ENCODE measurements at places on chromosomes 12 and 14. TPM values are rescaled to one million over a fixed set of nuclear protein-coding genes. Genes with fewer than 3 reads are reported as not detected.

- DNase-seq = no peak
Observed at GRCh38 chr12:102917026-102917787, at the start of gene PAH. TSS of gene PAH (minus strand) at chr12:102917244. CDS start at chr12:102917130, 114 bp downstream.

Gene MPHOSPH9
- total RNA-seq = 61.3 TPM

Gene CEP128
- 10.0 TPM for total RNA-seq

DNA sequence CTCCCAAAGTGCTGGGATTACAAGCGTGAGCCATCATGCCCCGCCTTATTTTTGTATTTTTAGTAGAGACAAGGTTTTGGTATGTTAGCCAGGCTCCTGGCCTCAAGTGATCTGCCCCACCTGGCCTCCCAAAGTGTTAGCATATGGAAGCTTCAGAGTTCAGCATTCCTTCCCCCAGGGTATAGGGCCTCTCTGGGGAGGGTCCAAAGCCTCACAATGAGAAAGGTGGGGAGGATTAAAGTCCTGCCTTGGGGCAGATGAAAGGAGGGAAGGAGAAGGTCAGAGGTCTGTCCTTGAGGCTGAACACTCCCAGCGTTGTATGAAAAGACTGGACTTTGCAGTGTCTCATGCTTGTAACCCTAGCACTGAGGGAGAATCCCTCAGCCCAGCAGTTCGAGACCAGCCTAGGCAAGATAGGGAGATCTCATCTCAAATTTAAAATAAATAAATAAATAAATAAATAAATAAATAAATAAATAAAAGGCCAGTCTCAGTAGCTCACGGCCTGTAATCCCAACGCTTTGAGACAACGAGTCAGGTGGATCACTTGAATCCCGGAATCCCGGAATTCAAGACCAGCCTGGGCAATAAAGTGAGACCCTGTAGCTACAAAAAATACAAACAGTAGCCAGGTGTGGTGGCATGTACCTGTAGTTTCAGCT lies 22.0 kb upstream of the RCOR1 start:
- DNase-seq = no peak

DNA sequence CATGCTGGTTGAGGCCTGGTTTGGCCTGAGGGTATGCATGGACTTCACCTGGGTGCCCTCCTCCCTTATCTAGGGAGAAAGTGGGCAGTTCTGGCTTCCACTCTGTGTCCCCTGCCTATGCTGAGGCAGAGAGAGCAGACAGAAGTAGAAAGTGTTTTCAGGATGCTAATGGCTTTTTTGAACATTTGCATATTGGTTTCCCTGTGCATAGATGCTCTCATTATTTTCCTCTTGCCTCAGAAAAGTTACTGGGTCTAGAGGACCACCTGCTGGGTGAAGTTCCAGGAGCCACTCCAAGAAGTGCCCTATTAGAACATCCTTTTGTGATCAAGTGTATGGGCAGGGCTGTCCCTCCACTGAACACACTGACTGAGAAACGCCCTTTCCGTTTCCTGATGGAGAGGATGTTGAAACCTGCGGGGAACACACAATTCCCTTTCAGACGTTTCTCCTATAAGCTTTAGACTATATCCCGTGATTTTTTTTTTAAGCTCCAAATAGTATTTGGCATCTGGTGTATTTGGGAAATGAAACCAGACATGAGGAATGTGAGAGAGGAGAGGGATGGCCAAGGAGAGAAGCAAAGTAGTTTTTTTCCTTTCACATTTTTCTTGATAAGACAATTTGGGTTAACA lies 66.6 kb downstream of the DAAM1 start:
- DNase-seq = peak; percentile 85

DNA sequence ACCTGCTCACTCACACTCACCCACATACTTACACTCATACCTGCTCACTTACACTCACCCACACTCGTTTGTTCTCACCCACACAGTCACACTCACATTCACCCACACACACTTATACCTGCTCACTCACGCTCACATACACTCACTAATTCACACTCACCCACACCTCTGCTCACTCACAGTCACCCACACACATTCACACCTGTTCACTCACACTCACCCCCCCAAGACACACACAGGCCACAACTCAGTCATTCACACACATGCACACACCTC lies 436.2 kb downstream of the BCL11B start:
- DNase-seq = no peak

GRCh38 chr12:38417101-38417500 lies 100.5 kb downstream of the ALG10B start:
- no peak for DNase-seq

DNA sequence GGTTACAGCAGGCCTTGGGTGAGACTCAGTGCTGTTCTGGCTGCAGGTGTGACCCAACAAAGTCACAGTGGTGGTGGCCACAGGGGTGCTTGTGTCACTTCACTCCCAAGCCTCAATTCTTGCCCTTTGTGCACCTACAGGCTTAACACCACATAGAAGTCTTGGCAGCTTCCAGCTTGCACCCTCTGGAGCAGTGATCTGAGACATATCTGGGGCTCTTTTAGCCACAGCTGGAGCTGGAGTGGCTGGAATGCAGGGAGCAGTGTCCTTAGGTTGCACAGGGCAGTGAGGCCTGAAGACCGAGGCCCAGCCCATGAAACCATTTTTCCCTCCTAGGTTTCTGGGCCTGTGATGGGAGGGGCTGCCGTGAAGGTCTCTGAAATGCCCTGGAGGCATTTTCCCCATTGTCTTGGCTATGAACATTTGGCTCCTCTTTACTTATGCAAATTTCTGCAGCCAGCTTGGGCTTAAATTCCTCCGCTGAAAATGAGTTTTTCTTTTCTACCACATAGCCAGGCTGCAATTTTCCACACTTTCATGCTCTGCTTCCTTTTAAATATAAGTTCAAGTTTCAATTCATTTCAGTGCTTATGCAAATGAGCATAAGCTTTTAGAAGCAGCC lies 37.7 kb downstream of the ADAM21 start:
- DNase-seq = no peak

DNA sequence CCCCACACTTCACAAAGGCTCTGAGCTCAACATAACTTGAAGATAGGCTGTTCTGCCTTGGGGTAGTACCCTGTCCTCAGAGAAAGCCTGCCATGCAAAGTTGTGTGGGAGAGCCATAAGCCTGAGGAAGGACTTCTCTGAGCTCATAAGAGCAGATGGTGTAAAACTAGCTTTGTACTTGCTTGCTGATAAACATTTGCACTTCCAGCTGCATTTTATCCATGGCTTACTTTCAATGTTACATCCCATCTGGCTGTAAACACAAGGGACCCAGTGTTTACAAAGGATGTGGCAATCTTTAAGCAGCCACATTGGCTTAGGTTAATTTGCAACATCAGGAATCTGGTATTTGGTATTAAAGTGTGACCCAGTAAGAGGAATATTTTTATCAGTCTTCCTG lies 258.1 kb downstream of the IPO8 start:
- DNase-seq = peak; percentile 96

- DNase-seq = no peak
Observed at GRCh38 chr12:131711551-131712205, 788 bp downstream of the SFSWAP start.

Gene AICDA
- not detected for total RNA-seq

GRCh38 chr12:45102818-45103217 lies 51.9 kb upstream of the DBX2 start:
- no peak for DNase-seq

- no peak for DNase-seq
Observed at GRCh38 chr12:95116773-95117172, 43.4 kb upstream of the NR2C1 start.

Gene BLTP3B
- 46.1 TPM for total RNA-seq

DNA sequence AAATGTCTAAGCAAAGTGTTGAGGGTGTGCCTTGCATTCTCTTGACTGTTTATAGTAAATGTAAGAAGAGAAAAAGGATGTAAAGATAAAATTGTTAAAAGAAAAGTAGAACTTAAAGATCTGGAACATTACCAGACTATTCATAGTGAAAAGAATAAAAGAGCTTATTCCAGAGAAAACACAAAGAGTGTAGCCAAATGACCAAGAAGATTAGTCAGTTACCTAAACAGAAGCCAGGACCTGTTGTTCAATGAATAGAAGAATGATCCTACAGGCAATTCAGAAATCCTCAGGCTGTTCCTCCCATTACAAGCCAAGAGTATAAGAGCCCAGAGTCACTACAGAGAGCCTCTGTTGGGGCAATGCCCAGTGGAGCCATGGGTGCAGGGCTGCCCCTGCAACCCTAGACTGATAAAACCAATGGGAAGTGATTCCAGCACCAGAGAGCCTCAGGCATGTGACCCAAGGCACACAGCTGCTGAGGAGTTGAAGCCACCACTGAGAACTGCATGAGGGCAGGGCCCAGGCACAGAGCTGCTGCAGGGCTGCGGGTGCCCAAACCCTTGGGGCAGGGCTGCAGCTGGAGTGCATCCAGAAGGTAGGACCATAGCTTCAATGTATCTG lies 91.1 kb upstream of the SLC38A4 start:
- DNase-seq = no peak

GRCh38 chr12:28446031-28446430 lies 255.8 kb downstream of the CCDC91 start:
- peak; percentile 4 for DNase-seq

Gene NXPH4
- total RNA-seq = 1.6 TPM

GRCh38 chr12:112270673-112271072 lies 111.6 kb downstream of the HECTD4 start:
- DNase-seq = peak; percentile 28

Gene PLEKHH1
- 0.43 TPM for total RNA-seq

- no peak for DNase-seq
Observed at GRCh38 chr12:28876196-28876798, 272.8 kb upstream of the FAR2 start.

GRCh38 chr12:115918763-115919162 lies 358.7 kb downstream of the MED13L start:
- no peak for DNase-seq

DNA sequence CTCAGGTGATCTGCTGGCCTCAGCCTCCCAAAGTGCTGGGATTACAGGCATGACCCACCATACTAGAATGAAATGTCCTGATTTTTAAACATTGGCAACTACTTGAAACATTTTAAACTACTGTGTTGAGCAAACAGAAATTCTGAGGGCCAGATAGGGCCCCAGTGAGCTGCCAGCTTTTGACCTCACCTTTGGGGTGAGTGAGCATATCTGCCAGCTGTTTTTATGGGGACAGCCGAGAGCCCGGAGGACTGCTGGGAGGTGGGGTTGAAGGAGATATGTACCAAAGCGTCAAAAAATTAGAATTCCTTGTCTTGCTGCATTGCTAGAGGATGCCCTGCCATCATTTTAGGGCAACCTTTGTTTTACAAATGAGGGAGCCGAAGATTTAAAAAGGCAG lies 2.7 kb downstream of the GSTZ1 start:
- DNase-seq = no peak

- no peak for DNase-seq
Observed at GRCh38 chr12:111034886-111035577, 114.7 kb upstream of the MYL2 start.

- DNase-seq = no peak
Observed at GRCh38 chr12:1324099-1324498, 270.3 kb downstream of the FBXL14 start.

Gene SOAT2
- not detected for total RNA-seq

GRCh38 chr12:13101821-13102375 lies 1.6 kb downstream of the GSG1 start:
- DNase-seq = peak; percentile 57

Gene ATL1
- 6.9 TPM for total RNA-seq

Gene CRIP1
- 2.6 TPM for total RNA-seq

Gene KRT79
- not detected for total RNA-seq

Gene KRR1
- total RNA-seq = 27.4 TPM

DNA sequence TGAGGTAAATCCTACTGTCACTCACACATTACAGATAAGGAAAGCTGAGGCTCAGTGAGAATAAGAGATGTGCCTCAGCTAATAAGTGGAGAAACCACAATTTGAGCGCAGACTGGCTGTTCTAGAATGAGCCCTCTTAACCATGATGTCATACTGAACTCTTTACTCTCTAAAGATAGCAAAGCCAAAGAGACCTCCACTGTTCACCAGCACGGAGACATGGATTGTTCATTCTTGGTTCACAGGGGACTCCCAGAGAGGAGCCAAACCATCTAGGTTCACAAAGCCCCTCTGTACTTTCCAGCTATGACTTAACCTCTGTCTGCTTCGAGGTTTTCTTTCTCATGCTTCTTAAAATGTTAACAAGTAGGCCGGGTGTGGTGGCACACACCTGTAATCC lies 32.7 kb upstream of the YARS2 start:
- DNase-seq = no peak

DNA sequence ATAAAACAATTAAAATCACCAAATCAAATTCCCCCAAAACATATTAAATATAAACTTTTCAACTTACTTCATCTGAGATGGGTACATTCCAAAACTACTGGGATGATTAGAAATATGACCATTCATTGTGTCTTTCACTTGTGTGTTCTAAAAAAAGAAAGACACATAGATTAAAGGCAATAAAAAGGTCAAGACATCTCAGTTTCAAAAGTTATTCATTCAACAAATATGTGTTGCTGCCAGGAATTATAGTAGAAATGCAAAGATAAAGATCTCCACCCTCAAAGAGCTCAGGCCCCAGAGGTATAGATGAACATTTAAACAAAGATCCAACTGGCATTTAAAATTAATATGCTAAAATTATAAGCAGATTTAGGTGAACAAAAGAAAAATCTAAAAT lies 106.4 kb downstream of the EPS8 start:
- DNase-seq = peak; percentile 46

GRCh38 chr12:54631551-54631950 lies 3.1 kb downstream of the LACRT start:
- DNase-seq = no peak

Gene REP15
- 1.3 TPM for total RNA-seq

DNA sequence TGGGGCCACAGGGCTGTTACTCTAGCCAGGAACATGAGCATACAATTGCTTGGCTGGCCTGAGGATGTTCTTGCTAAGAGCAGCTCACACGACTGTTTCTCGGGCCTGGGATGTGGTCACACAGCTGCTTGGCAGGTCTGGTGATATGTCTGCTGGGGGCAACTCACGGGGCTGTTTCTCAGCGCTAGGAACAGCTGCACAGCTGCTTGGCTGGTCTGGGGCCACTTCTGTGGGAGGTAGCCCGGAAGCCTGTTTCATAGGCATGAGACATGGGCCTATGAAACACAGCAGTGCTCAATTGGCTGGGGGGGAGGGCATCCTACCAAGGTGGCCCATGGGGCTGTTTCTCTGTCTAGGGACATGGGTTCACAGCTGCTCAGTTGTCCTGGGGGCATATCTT lies 73.4 kb upstream of the DDHD1 start:
- peak; percentile 82 for DNase-seq

- DNase-seq = no peak
Observed at GRCh38 chr12:123900871-123901376, 71.7 kb downstream of the CCDC92 start.

GRCh38 chr12:107127482-107128430 lies 34.4 kb upstream of the CRY1 start:
- no peak for DNase-seq

Gene MYH6
- total RNA-seq = not detected

Data from fibroblast of villous mesenchyme (primary cell).